Epithelial cell of proximal tubule (primary cell): ENCODE measurements at places on chromosomes 2 and 18. TPM values are rescaled to one million over a fixed set of nuclear protein-coding genes. Genes with fewer than 3 reads are reported as not detected.

XDH gene
- 1.0 and 2.2 TPM in 2 replicates for total RNA-seq

SMARCAL1 gene
- 23.5 and 30.1 TPM in 2 replicates for total RNA-seq

TEKT4 gene
- total RNA-seq, result not detected in 2 replicates

PREB gene
- 53.3 and 77.1 TPM in 2 replicates for total RNA-seq

NETO1 gene
- 3.3 and 11.6 TPM in 2 replicates for total RNA-seq

ZAP70 gene
- total RNA-seq, result 0.14 TPM in 1 of 2 replicates, not detected in the other

CPLX4 gene
- total RNA-seq, result not detected in 2 replicates

FAP gene
- 0.14 and 2.3 TPM in 2 replicates for total RNA-seq

CYP27A1 gene
- 28.6 and 49.0 TPM in 2 replicates for total RNA-seq

UBR3 gene
- total RNA-seq, result 10.7 and 12.8 TPM in 2 replicates

MAP3K19 gene
- not detected in 2 replicates for total RNA-seq

SCG2 gene
- 0.06 and 0.29 TPM in 2 replicates for total RNA-seq

POTEJ gene
- total RNA-seq, result not detected in 2 replicates
